ENCODE measurements at places on chromosomes 12 and 14.

DNA sequence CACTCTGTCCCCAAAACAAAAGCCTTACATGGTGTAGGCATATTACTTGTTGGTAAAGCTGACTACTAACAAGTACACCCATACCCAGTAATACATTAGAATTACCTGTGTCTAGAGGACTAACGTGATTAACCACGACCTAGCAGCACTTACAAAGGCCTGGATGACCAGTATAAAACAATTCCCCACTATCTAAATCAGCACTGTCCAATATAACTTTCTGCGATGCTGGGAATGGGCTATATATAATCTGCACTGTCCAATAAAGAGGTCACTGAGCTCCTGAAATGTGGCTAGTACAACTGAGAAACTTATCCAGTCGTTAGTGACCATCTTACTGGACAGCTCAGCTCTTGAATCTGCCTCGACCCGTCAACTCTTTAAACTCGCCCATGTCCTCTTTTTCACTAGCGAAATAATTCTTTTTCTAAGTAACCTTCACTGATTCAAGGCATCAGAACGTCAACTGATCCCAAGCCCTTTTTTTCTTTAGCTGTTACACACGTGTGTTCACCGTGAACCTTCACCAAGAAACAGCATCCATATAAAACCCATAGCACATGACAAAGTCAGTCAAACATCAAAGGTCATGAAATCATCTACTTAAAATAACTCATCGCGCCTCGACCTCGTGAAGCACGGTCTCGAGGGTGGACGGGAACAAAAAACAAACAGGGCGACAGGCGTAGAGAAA is 905 bp upstream of the CIPC start:
- DNase-seq, result no peak

DNA sequence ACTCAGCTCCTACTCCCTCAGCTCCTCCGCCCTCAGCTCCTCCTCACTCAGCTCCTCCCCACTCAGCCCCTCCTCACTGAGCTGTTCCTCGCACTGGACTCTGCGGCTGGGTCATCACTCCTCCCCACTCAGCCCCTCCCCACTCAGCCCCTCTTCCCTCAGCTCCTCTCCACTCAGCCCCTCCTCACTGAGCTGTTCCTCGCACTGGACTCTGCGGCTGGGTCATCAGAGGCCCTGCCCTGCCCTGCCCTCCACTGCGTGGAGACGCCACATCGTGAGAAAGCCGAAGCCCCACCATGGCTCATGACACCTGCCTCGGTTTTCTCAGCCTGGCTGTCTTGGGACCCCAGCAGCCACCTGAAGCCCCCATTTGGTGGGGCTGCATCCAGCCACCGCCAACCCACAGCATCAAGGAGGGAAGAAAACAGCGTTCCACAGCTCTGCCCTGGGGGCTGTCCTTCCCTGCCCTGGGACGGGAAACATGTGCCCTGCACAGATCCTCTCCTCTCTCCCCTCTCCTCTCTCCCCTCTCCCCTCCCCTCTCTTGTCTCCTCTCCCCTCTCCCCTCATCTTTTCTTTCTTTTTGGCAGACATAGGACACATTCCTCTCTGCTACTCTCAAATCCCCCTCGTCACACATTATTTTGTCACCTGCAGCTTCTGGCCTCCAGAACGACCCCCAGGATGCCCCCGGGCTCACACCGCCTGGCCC is 17.7 kb downstream of the NOC4L start:
- no peak for DNase-seq

DNA sequence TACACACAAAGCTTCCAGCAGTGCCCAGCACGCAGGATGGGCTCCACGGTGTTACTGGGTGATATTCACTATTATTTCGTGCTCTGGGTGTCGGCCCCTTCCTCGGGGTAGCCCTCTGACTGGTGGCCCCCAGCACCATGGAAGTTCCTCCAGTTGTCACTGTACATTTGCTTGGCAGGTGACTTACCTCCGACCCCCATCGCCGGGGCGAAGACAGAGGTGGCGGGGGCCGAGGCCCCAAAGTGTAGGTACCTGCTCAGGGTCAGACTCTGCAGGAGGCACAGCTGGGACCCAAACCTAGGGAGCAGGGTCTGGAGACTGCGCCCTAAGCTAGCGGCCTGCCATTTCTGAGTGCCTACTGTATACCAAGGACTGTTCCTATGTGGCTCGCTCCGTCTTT is 98.9 kb downstream of the RFLNA start:
- no peak for DNase-seq

DNA sequence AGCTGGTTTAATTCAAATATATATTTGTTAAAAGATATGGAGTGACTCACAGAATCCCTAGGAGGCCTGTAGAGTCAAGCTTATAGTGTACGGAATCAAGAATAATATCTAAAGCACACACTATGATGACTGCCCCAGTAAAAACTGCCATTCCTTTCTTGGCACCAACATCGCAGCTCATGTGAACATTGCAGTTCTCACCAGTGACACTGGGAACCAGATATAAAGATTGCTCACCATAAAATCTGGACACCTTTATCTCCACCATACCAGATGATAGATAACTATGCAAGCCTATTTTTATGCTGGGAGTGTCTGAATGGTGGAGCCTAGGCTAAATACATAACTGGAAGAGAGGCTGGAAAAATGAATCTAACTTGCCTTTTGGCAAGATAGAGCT is 463.9 kb upstream of the TBX3 start:
- DNase-seq, result no peak

GRCh38 chr14:66401449-66402095 is 84.6 kb upstream of the CCDC196 start:
- peak; percentile 37 for DNase-seq

DNA sequence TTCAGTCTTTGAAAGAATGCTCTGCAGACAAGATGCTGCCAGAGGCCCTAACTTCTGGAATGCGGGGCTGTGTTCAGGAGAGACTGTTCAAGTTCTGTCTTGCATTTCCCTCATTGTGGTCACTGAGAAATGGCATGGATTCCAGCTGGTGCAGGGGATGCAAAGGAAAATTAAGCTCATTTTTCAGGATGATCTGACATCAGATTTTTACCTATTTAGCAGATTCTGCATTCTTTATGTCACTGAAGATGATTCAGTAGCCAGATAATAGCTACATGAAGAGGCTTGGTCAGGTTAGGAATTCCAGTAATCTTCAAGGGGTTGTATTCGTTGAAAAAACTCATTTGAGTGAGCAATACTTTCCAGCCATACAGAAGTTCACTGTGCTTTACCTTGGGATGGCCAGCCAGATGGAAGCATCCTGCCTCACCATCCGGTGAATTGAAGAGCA is 16.1 kb upstream of the MFAP5 start:
- no peak for DNase-seq

DNA sequence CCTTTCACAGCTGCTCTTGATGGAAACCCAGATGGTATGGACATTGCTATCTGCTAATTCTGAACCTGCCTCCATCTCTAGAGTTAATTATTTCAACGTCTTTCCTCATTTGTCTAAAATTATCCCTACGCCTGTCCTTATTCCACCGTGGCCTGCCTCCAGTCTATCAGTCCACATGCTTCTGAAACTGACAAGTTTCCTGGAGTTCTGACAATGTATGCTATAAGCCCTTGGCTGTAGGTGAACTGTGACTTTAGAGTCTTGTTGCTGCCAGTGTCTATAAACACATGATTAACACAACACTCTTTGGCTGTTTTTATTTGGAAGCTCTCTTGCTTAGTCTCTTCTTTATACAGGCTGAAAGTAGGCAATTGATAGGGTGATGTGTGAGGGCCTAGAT is 1052.9 kb downstream of the TMTC2 start:
- no peak for DNase-seq

DNA sequence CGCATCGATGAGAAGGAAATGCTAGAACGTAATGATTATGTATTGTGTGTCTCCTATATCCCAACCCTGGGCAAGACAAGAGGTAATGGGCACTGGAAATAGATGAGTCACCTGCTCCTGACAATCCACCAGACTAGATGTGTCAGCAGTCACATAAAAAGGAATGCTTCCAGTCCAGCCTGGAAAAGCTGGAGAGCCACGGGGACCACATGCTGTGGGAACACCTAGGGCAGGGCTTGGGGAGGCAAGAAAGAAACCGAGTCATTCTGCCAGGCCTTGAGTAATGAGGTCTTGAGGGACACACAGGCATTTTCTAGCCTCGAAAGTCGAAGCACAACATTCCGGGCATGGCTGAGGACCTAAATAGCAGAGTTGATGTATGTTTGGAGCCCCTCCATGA is 716.7 kb upstream of the TMEM132C start:
- no peak for DNase-seq

GRCh38 chr12:115553622-115554021 is 723.9 kb downstream of the MED13L start:
- DNase-seq, result no peak

GRCh38 chr12:48817873-48818830 is at the start of gene CACNB3:
TSS of gene CACNB3 (plus strand) at chr12:48818496. CDS start at chr12:48818930, 434 bp downstream.
- DNase-seq, result no peak

GRCh38 chr12:66085998-66086397 is 44.6 kb downstream of the LLPH start:
- no peak for DNase-seq

DNA sequence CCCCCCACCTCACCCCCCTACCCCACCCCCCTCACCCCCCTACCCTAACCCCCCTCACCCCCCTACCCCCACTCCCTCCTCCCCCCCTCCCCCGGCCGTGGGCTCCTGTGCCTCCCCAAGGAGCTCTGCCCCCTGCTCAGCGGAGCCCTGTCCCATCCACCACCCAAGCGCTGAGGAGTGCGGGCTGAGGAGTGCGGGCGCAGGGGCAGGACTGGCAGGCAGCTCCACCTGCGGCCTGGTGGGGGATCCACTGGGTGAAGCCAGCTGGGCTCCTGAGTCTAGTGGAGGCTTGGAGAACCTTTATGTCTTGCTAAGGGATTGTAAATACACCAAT is 2.3 kb upstream of the JPH4 start:
- DNase-seq, result no peak

DNA sequence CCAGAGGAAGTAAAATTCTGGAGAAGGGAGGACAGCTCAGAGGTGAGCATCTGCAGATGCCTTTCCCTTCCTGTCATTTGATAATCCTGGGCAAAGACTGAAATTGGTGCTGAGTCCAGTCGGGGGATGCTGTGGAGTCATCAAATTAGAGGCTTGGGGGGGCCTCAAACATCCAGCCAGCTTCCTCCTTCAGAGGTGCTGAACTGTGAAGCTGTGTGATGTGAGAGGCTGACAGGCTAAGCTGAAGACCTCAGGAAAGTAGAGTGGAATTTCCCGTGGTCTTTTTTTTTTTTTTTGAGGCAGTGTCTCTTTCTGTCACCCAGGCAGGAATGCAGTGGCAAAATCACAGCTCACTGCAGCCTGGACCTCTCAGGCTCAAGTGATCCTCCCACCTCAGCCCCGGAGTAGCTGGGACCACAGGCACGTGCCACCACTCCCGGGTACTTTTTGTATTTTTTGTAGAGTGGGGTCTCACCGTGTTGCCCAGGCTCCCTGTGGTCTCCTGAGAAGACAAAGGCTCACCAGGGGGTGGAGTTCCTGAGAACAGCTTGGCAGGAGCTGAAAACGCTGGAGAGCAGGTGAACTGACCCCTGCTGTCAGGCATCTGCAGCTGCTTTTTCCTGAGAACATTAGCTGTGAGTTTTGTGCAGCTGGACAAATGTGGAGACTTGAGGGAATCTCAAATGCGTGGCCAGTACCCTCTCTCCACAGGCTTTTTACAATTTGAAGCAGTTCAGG is 6.1 kb upstream of the TCL1B start:
- no peak for DNase-seq

DNA sequence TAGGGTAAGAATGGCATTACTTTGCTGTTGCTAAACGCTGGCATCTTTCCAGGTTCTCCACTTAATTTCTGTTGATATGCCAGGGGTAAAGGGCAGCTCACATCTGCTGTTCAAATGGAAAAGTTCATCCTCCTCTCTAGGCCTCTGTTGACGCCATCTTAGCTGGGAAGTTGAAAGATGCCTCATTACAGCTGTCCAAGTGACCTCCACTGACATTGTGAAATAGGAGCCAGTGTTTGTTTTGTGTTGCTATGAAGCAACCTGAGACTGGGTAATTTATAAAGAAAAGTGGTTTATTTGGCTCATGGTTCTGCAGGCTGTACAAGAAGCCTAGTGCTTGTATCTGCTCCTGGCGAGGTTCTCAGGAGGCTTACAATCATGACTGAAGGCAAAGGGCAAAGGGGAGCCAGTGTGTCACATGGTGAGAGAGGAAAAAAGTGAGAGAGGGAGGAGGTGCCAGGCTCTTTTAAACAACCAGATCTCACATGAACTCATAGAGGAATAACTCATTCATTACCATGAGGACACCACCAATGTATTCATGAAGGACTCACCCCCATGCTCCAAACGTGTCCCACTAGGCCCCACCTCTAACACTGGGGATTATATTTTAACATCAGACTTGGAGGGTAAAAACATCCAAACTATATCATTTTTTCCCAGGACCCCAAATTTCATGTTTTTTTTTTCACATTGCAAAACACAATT is 3.2 kb upstream of the ADAM21 start:
- no peak for DNase-seq

GRCh38 chr12:131699434-131699833 is 11.5 kb upstream of the SFSWAP start:
- no peak for DNase-seq
